ENCODE measurements at places on chromosomes 3 and 15.

DNA sequence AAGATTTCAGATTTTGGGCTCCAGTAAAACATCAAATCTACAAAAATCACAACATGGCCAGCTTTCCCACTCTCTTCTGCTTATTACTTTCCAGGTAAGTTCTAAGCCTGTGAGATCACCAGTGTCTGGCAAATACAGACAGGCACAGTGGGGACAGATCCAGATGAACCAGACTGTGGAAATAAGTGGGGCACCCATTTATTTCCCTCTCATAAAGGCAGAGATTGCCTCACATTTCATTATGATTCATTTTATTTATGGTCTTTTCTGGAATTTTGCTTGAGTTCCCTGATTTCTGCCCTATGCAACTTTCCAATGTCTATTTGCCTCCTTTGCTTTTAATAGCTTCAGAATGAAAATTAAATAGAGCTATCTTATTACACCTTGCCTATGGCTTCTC lies 66.8 kb downstream of the GREM1 start:
- no peak for DNase-seq

DNA sequence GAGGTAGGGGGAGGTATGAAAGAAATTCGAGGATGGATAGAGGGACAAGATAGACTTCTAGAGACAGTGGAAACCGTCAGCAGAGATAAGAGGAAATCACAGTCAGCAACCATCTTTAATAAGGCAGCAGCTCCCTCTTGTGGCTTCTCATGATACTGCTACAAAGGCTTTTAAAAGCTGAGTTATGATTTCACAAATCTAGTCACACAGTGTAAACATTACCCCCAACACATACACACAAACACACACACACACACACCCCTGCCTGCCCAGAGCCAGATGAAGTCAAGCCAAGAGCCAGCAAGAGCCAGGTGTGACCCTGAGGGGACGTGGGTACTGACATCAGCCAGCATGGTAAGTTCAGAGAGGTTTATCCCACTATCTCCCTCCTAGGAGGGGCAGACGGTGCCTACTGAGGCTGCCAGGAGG lies 18.9 kb upstream of the TGM5 start:
- DNase-seq: peak; percentile 72

DNA sequence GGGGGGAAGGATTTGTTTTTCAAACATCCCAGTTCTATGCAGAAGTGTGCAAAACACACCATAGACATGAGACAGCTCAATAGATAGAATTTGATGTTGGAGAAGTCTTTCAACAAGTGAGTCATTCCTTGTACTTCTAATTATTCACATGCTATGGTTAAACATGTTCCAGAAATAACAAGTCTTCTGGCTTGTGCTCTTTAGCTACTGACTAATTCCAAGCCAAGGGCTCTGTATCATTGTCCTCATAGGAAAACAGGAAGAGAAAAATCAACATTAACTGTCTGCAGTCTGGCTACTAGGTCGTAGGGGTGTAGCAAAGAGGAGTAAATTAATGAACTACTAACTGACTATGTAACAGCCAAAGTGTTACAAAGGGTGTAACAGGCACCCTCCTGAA lies 25.8 kb downstream of the LDHAL6B start:
- no peak for DNase-seq

DNA sequence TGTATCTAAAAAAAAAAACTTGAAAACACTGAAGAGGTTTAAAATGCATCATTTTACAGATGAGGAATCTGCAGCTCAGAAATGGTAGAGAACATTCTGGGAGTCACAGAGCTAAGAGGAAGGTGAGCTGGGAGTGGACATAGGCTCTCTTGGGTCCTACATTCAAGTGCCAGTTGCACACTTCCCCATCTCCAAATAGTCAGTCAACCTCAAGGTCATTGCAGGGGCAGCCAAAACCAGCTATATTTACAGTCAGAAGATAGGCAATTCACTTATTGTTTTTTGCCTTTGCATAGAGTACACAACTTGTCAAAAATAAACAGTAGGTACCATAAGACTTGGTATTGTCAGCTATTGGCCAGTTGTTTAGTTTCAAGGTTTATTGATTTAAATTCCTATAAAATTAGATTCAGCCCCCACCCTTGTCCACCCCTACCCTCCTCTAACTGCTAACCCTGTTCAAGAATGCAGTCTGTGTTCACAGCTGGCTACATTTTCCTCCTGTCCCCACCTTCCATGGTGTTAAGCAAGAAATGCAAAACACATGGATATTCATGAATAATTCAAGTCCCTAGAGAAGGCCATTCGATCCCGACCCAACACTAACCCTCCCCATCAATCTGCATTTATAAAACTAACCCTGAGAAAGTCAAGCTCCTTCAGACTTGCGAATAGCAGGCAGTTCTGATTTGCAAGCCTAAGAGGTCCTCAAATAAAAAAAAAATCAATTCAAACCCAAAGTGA lies 567.0 kb upstream of the MCTP2 start:
- DNase-seq: no peak

DNA sequence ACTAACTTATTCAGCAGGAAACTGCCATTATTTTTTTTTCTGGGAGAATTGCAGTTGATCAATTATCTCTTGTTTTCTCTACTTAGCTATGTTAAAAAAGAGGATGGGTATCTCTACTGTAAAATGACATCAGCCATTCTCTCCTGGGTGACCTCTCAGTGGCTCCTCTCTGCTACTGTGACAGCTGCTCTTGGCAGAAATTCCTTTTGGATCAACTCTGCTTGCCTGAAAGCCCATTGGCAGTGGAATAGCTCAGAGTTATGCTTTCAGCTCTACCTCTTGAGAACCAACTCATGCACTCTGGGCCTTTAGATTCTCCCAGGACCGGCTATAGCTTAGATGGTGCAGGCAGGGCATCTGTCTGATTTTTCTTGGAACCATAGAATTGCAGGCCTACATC lies 99.9 kb upstream of the GAP43 start:
- no peak for DNase-seq

- no peak for DNase-seq
Observed at GRCh38 chr15:60584355-60584998, 105.5 kb upstream of the ICE2 start.

DNA sequence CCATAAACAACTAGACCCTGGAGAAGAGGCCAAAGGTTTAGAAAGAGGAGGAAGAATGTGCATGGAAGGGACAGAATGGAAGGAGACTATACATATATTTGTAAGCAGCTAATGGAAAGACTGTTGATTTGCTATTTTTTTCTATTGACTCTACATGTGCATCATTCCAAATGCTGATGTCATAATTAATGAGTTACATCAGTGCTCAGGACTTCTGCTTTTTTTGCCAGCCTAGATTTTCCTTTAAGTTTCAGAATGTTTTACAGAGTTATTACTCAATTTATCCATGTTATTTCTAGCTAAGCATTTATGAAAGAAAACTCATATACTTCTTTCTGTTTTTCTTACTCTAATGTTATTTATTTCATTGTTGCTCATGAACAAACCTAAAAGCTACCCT lies 62.6 kb upstream of the VGLL3 start:
- no peak for DNase-seq

DNA sequence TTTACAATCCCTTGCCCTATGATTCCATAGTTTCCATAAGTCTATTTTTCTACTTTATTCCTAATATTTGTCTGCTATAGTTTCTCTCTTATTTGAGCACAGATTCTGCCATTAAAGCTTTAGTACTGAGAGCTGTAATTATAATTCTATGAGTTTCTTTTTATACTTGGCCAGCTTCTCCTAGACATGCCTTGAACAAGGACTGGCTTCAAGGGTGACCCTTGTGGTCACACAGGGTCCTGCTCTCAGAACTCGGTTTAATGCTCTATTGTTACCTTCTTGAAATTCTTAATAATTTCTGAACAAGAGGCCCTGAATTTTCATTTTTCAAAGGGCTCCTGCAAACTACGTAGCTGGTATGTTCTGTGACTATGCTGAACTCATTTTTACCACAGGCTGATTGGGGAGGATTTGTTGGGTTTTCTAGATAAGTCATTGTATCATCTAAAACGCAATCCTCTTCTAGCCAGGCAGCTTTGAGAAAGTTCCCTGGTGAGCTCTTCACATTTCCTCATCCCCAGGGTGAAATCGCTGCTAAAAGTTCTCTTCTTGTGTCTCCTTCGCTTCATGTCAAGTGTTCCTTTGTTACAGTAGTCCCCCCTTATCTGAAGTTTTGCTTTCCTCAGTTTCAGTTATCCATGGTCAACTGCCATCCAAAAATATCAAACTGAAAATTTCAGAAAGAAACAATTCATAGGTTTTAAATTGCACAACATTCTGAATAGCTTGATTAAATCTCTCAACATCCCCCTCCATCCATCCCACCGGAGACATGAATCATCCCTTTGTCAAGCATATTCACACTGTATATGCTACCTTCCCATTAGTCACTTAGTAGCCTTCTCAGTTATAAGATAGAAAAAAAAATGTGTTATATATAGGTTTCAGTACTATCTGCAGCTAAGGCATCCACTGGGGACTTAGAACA lies 12.6 kb upstream of the PLCL2 start:
- no peak for DNase-seq

- no peak for DNase-seq
Observed at GRCh38 chr3:46406443-46406787, 451 bp downstream of the CCR5AS start.

DNA sequence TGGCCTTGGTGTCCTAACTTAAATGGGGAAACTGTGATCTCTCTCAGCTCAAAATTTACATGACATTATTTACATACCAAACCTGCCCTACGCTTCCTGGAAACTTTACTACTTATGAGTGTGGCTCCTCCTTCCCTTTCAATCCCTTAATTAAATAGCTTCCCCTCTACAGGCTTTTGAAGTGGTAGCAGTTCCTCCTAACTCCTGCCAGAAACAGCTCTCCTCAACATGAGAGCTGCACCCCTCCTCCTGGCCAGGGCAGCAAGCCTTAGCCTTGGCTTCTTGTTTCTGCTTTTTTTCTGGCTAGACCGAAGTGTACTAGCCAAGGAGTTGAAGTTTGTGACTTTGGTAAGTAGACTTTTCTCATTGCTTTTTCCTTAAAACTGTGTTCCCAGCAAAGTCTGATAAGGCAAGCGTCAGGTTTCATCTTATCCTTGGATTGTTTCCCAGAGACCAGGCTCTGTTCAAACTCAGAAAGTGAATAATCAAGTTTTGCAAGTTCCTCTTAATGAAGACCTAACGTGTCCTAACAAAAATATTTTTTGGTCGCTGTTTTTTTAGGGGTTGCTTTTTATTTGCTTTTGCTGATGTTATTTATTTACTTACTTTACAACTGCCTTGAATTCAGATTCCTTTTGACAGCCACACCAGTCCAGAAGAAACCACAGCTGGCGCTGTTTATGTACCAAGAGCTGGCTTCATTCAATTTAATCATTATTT lies at the start of gene ACP3:
TSS of gene ACP3 (plus strand) at position 179 of the 720 bp plus-strand sequence. CDS start at position 229, 50 bp downstream.
- no peak for DNase-seq

DNA sequence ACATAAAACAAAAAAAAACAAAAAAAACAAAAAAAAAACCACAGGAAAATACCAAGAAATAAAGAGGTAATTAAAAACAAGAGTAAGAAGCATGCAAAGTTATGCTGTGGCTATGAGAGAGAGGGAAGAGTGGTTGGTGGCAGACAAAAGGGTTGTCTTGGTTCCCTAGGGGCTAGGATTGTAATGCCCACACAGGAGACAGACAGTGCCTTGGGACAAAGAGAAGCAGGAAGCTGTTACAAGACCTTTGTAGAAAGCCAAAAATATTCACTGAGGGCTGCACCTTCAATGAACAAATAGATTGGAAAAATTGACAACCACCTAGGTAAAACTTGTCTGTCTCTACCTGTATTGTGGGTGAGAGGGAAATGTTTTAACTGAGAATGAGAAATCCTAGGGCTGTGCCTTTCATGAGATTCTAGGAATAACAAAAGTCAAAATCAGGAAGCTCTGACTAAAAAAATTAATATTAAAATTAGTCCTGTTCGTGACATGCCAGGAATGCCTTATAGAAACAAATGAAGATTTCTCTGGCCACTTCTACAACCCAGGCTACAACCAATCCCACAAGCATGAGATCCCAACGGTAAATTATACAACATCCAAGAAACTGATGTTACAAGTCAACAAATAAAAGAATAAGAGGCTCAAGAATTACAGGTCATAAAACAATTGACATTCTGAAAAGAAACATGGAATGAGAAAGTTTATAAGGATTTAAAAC lies 45.0 kb upstream of the PRICKLE2 start:
- DNase-seq: no peak

GRCh38 chr15:69468241-69469121 lies 15.9 kb downstream of the RPLP1 start:
- no peak for DNase-seq

GRCh38 chr3:58536501-58537411 lies at the start of gene ACOX2:
Gene ACOX2 (minus strand): TSS chr3:58537190. CDS start chr3:58535106, 2,084 bp downstream.
- no peak for DNase-seq

DNA sequence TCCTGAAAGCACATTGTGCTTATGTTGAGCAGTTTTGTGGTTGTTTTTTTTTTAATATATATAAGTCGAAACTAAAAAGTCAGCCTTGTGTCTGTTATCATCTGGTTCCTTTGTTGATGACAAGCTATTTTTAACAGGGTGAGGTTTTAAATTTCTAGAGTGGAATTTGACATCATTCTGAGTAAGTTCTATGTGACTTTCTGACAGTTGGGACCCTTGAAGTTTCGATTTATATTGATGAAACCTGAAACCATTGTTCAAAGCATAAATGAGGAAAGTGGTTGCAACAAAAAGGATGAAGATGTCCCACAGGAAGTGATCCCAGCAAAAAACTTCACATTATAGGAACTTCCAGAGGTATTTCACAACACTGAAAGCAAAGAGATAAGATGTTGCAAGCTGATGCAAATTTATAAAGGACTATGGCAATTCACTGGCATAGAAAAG lies 94.0 kb downstream of the CYP19A1 start:
- no peak for DNase-seq

DNA sequence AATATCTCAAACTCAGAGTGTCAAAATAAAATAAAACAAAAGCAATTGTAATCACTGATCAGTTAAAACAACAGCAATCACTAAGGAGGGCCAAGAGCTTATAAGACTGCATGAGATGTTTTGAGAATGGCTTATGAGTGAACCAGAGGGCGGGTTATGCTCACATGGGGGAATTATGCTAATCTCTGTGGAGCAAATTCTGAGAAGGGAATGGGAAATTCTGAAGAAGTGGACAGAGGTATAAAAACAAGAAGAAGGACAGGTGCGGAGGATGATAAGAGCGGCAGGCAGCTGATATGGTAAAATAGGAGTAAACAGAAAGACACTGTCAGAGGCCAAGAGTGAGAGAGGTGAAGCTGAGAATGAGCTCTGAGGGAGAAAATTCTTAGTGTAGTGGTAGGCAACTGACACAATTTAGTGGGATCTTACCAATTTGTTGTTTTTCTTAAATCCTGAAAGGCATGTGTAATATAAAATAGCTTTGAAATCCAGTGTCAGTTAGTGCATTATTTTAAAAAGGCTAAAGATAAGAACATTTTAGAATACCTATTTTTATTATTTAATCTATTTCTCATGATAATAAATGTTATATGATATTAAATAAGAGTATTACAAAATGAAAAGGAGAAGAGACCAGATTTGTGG lies 133.8 kb downstream of the SPATA16 start:
- no peak for DNase-seq

GRCh38 chr3:37996785-37997301 lies 6.3 kb downstream of the VILL start:
- DNase-seq: peak; percentile 32

GRCh38 chr3:97487587-97487986 lies 277.0 kb upstream of the ARL6 start:
- no peak for DNase-seq

Data from GM18507 (cell line).